ENCODE measurements at places on chromosomes 12 and 14.

DNA sequence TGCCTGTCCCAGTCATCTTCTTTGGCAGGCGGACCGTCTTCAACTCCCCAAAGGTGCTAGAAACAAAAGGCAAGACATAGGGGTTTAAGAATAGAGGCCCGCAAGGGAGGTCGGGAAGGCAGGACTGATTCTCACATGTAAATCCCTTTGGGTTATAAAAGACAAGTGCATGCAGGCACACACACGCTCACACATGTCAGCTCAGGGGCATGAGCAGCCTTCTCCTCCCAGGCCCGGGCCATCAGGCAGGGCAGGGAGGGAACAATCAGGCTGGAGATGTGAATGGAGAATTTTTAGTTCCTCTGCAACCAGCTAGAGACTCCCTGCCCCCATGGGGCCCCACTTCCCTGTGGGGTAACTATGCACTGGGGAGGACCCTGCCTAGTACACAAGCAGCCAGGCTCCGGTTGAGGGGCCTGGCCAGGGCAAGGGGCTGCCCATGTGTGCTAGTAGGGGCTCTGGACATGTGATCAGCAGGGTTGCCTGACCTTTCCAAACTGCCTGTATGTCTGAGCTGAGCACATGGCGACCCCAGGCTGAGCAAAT is 107.2 kb downstream of the RBM19 start:
- DNase-seq, result no peak

GRCh38 chr12:7150841-7151240 is 20.7 kb downstream of the CLSTN3 start:
- DNase-seq, result no peak

GRCh38 chr12:132426349-132427173 is 63.4 kb upstream of the FBRSL1 start:
- no peak for DNase-seq

DNA sequence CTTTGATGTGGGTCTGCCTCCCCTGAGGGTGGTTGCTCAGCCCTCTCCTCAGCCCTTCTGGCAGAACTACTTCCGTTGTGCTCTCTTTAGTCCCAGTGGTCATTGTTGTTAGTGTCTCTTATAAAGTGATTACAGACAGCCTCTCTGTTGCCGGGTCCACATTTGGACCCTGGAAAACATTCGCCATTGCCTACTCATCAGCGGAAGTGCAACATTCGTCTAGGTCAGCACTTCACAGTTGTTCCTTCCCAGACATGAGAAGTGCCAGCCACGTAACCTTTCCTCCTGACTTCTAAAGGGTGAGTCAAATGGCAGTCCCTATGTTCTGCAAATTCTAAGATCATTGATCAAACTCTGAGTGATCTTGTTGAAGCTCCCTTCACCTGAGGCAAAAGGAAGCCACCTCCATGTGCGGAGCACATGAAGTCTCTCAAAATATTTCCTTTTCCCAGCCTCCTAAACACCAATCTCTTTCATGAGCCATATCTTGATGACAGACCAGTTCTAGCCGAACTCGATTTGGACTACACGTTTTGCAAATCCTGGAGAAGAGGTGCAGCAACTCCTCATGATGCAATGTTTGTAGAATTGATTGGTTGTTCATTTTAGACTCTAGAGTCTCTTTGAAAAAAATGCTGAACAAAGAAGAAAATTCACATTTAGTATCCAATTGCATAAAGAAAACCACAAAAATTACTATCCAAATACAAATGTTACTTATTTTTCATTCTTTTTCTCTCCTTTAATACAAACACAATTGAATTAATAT is 163.8 kb downstream of the RPL10L start:
- no peak for DNase-seq

DNA sequence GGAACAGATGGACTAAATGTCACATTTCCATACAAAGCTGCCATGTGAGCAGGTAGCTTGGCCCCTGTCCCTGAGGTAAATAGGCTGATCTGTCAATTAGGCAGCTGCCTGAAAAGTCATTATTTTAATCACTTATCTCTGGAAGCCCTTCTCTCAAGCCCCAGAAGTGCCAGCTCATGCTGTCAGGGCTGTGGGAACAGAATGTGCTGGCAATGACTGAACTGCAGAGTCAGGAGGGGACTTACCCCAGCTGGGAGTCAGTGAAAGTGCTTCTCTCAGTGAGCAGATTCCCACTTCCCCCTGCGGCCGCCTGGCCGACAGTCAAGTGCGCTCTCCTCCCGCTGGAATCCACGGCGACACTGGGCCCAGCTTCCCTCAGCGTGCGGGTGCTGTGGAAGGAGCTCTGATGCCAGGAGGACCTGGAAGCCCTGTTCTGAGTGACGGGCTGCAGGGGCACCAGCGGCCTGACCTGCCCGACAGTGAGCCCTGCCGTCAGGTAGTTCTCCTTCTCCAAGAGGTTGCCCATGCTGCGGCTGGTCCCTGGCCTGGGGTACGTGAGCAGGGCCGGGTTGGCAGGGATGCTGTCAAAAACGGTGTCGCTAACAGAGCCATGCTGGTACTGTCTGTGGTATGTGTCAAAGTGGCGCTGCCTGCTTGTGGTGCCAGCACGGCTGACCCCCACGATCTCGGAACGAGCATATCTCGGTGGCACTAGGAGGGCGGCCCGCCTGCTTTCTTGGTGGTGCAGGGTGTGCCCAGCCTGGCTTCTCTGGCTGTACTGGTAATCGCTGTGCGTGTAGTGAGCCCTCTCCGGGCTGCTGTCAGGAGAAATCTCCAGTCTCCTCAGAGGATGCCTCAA is 18.7 kb downstream of the PKP2 start:
- no peak for DNase-seq

All from HAP-1 (cell line).